Stimulated activated CD4-positive, alpha-beta T cell treated with anti-CD3 and anti-CD28 coated beads, Interleukin-1b, Interleukin-23, amount 100 ng/mL, for 1 hour (primary cell): ENCODE measurements at places on chromosomes 1 and 21.

DNA sequence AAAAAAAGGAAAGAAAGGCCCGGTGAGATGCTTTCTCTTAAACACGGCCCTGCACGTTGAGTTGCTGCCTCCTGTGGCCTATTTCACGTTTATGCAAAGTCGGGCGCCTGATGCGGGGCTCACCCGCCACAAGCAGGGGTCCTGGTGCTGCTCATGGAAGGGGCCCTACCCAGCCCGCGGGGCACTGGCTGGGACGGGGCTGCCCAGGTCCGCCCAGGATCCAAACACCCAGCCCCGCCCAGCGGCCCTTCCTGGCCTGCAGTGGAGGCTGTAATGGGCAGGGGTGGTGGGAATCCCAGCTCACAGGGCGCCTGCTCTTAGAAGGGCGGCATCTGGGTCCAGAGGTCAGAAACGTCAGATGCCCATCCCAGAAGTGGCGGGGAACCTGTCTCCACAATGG is 1.6 kb downstream of the COL6A2 start:
- no peak for DNase-seq

GRCh38 chr21:15752763-15753407 is 23.1 kb downstream of the USP25 start:
- DNase-seq: no peak

DNA sequence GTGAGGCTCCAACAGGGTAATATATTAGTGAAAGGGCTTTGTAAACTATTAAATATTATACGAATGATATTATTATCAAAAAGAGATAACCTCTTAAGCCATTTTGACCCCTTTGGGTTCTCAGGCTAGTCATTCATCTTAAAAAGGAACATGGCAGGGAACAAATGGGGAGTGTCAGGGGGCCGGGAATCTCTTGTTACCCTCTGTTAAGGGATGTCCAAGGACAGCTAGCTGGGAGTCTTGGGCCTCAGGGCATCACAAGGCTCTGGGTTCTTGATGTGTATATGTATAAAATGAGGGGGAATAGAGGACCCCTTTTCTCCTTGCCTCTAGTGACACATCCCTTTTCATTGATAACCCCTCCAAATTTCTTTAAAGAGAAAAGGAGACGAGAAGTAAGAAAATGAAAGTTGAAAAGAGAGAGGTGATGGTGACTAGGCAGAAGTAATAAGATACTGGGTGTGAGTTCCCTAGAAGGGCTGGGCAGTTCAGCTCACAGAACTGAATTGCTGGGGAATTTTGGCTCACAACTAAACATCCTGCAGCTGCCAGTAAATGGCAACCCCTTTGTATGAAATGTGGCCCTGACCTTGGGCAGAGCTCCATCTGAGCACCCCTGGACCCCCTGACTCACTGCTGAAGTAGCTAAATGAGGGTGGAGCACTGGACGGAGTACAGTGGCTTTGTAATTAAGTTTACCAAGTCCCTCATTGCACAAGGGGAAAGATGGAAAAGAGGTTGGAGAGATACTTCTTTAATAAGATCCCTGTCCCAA is 20.0 kb upstream of the ZNF326 start:
- no peak for DNase-seq

GRCh38 chr1:39305555-39305954 is 101.1 kb downstream of the MACF1 start:
- DNase-seq: no peak

DNA sequence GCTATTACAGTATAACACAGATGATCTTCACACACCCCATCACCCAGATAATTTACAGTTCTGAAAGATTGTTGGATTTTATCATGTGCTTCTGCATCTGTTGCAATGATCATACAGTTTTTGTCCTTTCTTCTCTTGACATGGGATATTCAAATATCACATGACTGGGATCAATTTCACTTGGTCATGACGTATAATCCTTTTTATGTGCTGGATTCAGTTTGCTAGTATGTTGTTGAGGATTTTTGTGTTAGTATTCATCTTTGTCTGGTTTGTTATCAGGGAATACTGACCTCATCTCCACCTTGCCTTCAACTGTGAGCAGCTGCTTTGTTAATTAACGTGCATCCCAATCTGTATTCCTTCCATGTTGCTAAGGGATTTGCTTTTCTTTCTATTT is 44.7 kb upstream of the DISC1 start:
- DNase-seq: no peak

- no peak for DNase-seq
Measured at GRCh38 chr1:222124602-222125001, 382.7 kb upstream of the DUSP10 start.

DNA sequence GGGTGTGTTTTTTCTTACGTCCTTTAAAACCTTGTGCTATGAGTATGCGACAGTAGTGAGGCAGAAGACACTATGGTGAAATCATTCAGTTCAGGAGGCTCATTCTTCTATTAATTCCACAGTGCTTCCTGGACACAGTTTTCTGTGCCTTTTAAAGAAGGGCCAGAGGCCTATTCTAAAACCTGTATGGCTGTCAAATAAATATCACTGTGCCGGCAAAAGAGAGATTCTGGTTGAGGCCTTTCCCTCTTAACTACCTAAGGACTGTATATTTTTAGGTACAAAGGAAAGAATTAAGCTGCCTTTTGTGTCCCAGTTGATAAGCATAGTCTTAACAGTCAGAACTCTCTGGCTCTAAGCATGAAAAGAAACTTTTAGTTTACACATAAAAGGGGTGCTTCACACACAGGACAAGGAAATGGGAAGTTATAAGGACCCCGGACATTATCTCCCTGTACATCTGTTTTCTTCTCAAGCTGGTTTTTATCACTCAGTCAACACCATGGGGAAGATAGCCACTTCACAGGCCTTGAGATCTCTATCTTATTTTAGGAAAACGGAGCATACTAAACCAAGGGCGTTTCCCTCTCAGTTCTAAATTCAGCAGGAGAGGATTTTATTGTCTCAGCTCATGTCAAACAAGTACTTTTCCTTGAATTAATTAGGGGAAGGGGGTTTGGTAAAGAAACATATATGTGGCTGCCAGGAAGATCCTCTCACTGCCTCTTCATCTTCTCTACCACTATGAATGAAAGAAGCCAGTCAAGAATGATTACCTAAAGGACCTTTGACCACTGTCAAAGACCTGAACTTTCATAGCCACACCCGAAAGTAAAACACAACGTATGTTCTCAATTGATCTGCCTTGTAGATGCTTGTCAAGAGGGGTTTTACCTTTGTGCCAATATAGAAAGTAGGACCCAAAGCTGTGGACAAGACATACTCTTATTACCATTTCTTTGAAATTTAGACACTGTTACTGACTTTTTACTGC is 71.4 kb upstream of the HSPA13 start:
- no peak for DNase-seq

- no peak for DNase-seq
Measured at GRCh38 chr21:46286648-46287002, 483 bp downstream of the YBEY start.
